ENCODE measurements at places on chromosomes 11 and 22.

DNA sequence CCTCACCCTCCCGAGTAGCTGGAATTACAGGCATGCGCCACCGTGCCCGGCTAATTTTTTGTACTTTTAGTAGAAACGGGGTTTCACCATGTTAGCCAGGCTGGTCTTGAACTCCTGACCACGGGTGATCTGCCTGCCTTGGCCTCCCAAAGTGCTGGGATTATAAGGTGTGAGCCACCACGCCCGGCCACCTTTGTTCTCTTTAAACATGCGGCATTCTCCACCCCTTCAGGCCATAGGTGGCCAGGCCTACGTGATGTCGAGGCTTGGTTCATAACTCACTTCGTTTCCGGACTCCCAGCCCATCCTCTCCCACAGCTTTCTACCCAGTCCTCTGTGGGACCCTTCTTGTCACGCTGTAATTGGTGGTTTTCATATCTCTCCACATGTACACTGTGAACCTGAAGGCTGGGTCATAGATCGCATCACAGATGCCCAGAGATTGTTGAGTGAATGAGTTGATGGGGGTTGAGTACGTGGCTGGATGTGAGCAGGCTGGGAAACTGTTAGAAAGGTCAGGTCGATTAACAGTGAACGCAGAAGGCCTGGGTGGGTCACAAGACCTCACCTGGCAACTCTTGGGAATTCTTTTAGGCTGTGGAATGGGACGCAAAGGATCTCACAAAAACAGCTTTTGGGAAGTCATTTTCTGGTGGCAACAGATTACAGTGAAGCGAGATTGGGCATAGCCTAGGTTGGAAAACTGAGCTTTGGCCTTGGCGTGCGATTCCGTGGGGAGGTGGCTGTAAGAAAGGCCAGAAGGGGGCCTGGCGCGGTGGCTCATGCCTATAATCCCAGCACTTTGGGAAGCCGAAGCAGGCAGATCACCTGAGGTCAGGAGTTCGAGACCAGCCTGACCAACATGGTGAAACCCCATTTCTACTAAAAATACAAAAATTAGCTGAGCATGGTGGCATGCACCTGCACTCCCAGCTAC lies 44.5 kb downstream of the ST14 start:
- DNase-seq, result no peak

- DNase-seq, result no peak
These were observed 138.1 kb downstream of the SLC1A2 start for GRCh38 chr11:35281169-35281688.

- DNase-seq, result no peak
These were observed 122.3 kb downstream of the SHANK2 start for GRCh38 chr11:71130106-71130505.

DNA sequence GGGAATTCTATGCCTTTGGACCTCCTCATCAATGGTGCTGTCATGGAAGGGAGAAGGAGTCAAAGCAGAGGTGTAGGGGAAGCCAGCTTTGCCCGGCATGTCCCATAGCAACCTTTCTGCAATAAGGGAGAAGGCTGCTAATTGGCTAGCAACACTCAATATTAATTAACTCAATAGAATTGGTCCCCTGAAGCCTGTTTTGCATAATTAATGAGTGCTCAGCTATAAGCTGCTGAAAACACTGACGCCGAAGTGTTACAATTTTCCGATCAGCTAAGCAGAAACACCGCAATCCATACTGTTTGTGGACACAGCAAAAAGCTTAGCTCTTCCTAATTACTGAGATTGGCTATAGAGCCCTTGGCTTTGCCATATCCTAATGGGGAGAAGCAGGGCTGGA lies 245.0 kb downstream of the CSNK2A3 start:
- DNase-seq, result no peak
